ENCODE measurements at places on chromosomes 2 and 18. TPM values are rescaled to one million over a fixed set of nuclear protein-coding genes. Genes with fewer than 3 reads are reported as not detected.

- no peak for DNase-seq
Observed at GRCh38 chr2:97907369-97908100, 88.2 kb downstream of the TMEM131 start.

- DNase-seq, result no peak
Observed at GRCh38 chr2:101152272-101153076, 1.3 kb upstream of the TBC1D8 start.

GRCh38 chr2:1651121-1652033 lies 92.9 kb downstream of the PXDN start:
- no peak for DNase-seq

- DNase-seq, result no peak
Observed at GRCh38 chr2:75675908-75676307, 29.3 kb downstream of the MRPL19 start.

GRCh38 chr18:5288517-5288935 lies 7.0 kb downstream of the ZBTB14 start:
- DNase-seq, result no peak

DNA sequence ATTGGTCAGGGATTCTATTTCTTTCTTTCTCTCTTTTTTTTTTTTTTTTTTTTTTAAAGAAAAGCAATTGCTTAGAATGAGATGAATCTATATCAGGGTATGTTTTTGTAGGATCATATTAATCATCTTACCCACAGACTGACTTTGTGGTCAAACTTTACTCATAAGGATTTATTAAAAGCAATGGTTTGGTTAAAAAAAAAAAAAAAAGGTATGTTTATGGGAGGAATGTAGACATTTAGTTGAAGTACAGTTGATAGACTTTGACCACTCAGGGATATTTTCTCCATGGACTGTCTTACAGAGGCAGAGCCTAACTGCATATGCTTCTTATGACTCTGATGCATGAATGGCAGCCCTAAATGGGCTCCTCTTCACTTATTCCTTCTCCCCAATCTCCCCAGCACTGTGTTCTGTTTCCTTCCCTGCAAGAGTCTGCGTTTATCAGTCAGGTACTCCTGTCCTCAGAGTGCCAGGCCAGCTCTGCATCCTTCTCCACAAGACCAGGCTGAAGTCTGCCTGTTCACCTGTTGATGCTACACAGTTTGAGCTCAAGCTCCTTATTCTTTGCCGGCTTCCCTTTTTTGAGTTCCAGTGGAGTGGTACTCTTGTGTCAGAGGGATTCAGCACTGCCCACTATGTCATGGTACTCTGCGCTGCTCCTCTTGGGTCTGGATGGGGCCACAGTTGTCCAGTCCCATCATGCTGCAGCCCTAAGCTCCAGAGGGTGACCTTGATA lies 24.3 kb downstream of the CRIM1 start:
- no peak for DNase-seq

DNA sequence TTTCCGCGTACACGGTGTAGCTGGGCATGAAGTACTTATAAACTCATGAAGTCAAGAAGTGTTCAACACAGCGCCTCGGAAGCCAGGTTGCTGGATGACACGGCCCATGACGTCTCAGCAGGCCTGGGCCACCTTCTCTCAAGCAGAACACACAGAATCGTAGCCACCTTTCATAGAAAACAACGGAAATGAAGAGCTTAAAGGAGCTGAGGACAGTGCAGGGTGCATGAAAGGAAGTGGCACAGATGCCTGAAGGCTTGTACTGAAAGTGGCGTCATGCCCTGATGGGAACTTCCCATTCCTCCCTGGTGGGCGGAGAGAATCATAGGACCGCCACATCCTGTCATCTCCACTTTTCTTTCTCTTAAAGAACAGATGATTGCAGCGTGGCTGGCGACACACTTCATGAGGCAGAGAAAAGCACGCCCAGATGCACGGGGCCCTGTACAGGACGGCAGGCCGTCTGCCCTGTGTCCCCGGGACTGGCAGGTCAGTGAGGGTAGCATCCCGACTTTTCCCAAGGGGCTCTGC lies 31.1 kb downstream of the HDAC4 start:
- DNase-seq, result peak; percentile 28

DNA sequence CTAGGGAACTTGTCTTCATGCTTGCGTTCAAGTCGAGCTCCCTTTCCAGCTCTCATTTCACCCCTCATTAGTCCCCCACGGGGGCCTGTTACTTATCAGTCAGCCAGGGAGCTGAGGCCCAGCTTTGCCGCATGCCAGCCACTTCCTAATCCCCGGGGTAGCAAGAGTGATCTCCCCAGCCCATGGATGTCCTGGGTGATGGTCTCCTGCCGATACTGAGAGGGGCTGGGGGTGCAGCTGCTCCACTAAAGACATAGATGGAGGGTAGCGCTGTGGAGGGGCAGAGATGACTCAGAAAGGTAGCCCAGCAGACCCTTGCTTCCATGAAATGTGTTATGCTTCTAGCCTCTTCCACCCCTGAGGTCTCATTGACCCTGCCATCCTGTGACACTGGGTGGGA lies 314.0 kb upstream of the EPAS1 start:
- DNase-seq, result no peak

GRCh38 chr18:4821801-4822200 lies 366.7 kb upstream of the DLGAP1 start:
- DNase-seq, result no peak

DNA sequence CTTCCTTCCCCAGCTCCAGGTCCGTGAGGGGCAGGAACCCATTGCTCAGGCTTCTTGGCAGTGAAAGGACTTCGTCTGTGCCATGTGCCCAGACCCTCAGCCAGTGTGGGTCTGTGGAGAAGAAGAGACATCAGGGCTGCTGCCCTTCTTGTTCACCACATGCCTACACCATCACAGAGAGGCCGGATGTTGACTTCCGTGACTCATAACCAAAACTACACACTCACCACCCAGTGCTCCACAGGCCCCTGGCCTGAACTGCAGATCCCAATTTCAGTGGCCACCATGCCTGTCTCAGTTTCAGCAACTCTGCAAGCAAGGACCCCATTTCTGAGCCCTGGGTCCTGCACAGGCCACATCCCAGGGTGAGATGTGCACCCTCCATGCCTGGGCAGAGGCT lies 332.6 kb upstream of the SALL3 start:
- no peak for DNase-seq

- no peak for DNase-seq
Observed at GRCh38 chr2:183488421-183488820, 364.2 kb downstream of the NUP35 start.

GRCh38 chr2:117692001-117692763 lies 122.3 kb upstream of the DDX18 start:
- no peak for DNase-seq

DNA sequence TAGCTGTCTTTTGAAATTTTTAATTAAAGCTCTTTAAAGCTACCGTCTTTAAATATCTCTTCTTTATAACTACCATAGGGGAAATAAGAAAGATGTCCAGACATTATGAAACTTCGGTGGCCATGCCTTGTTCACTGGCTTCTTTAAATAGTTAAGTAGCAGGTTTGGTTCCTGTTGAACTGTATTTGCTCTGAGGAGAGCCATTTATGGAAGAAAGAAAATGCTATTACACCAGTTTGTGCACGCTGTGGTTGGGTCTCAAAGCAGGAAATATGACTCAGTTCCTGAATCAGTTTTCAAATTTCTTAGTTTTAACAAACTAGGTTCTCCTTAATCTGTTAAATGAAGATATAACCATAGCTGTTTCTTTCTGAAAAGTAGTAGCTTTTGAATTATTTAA lies 12.2 kb downstream of the ARPC2 start:
- DNase-seq, result peak; percentile 59

DNA sequence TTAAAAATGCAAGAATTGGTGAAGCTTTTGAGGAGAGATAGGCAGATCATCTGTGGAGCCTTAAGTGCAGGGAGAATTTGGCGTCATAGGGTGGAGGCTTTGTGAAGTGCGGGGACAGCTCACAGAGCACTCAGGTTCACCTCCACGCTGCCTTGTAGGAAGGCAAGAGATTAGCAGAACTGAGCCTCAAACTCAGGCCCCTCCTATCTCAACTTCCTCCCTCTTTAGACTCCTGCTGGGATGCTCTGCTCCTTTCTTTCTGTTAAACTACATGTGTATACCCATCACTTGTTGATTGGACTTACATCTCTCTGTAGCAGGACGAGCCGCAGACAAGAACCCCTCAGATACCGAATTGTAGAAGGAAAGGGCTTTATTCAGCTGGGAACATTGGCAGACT lies 422.2 kb downstream of the SETBP1 start:
- DNase-seq, result no peak

GRCh38 chr18:36315736-36316135 lies 18.2 kb downstream of the FHOD3 start:
- DNase-seq, result no peak

GRCh38 chr2:82599021-82599420 lies 1860.1 kb downstream of the SUCLG1 start:
- no peak for DNase-seq

- DNase-seq, result no peak
Observed at GRCh38 chr2:189587780-189588179, 7.2 kb upstream of the SLC40A1 start.

- DNase-seq, result no peak
Observed at GRCh38 chr18:46134920-46135675, 30.9 kb downstream of the HAUS1 start.

GRCh38 chr18:26008096-26008495 lies 82.3 kb downstream of the SS18 start:
- DNase-seq, result no peak

HOXD9 gene
- not detected for total RNA-seq

CENPA gene
- 21.6 TPM for total RNA-seq

DRC1 gene
- total RNA-seq, result not detected

ALPP gene
- not detected for total RNA-seq

SAP130 gene
- 22.9 TPM for total RNA-seq

CAVIN2 gene
- not detected for total RNA-seq

MPP4 gene
- not detected for total RNA-seq

SCN9A gene
- not detected for total RNA-seq

SLC4A3 gene
- 0.13 TPM for total RNA-seq

KCNK3 gene
- not detected for total RNA-seq

B3GNT7 gene
- total RNA-seq, result 0.13 TPM

LYG1 gene
- 1.1 TPM for total RNA-seq

PIKFYVE gene
- 14.1 TPM for total RNA-seq

DCC gene
- total RNA-seq, result not detected

Data from CD8-positive, alpha-beta memory T cell (primary cell).